ENCODE measurements at places on chromosomes 1 and 21.

DNA sequence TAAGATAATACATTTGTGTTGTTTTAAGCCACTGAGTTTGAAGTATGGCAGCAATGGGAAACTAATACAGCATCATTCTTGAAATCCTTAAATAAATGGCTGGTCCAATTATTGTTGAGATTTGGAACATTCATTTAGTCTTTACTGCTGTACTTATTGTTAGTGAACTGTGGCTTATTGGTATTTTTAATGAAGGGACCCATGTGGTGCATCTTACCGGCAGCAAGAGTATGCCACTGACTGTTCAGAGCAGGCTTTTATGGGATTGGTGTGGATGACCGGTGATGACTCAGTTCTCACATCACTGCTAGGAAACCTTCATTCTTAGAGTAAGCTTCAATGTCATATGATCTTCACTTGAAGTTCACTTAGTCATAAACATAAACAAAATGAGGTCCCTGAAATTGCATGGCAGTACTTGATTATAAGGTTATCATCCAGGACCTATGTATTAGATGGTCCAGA, 31.5 kb downstream of the PRKAA2 start:
- DNase-seq, result no peak

DNA sequence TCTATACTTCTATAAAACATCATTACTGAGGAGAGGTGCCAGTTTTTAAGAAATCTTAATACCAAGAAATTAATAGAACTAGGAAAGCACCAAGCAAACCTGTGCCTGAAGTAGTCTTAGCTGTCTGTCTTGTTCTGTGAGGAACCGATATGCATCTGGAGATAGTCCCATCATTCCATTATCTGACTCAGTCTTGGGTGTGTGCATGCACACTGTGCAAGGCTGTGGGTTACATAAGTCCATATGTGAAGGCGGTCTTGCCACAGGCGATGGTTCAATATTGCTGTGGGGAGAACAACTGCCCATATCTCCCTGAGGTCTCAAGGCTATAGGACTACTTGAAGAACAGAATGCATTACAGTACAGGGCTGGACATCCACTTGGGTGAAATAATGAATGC, 33.8 kb downstream of the STIL start:
- no peak for DNase-seq

GRCh38 chr1:25613091-25613490, 3.5 kb upstream of the MAN1C1 start:
- DNase-seq, result no peak

- DNase-seq, result no peak
These were observed 731.6 kb upstream of the ADGRL4 start for GRCh38 chr1:79738101-79738500.

DNA sequence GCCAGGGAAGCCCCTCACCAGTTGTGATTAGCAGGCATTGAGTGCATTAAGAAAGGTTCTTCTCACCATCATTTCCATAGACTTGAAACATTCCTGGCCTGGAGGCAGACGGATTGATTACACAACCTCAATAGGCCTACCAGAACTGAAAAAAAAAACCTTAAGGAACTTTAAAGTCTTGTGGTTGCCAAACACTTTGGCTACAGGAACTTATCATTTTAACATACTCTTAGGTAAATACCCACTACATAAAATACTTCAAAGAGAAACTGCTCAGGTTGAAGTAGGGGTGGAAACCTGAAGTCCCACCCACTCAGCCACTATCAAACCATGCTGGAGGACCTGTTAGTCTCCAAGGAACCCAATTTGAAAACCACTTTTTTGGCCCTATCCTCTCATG, 22.4 kb upstream of the HMGB4 start:
- no peak for DNase-seq

GRCh38 chr1:112092656-112093371, 103.3 kb upstream of the KCND3 start:
- DNase-seq, result no peak

GRCh38 chr21:34795548-34796180, 126.9 kb downstream of the CLIC6 start:
- no peak for DNase-seq

GRCh38 chr1:219703368-219703639, 90.4 kb upstream of the ZC3H11B start:
- DNase-seq, result no peak
